ENCODE measurements at places on chromosomes 11 and 22. TPM values are rescaled to one million over a fixed set of nuclear protein-coding genes. Genes with fewer than 3 reads are reported as not detected.

IFITM10 gene
- 24.0 TPM for total RNA-seq

DNA sequence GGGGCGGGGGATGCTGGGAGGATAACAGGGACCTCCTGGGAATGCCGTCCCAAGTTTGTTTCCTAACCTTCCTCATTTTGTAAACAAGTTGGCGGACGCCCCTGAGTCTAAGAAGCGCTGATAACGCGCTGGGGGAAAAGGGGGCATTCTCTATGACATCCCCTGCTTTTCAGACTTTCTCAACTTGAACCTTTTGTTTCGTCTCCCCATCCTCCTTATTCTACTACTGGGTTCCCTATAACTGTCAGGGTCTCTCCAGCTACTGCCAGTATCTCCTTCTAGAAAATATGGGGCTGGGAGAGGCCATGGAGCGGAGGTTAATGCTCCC is 654 bp downstream of the TMEM86A start:
- no peak for DNase-seq

DNA sequence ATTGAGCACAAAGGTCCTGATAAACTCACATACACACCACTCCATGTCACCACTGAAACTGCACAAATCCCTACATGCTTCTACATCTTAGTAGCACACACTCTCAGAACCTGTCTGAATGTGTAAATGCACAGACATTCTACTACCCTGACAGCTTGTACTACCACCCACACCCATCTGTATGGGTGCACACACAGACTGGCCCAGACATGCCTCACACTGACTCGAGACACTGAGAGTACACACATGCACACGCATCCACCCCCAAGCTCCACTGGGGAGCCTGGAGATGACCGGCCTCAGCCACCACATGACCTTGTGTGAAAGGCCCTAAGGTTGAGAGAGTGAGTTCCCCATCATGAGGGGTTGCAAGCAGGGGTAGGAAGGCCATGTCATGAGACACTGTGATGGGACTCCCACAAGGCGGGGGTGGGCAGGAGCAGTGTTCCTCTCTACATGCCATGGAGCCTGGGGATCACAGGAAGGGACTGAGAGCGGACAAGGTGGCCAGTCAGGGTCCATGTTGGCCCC is 28.1 kb downstream of the ARAP1 start:
- no peak for DNase-seq

GRCh38 chr11:120134931-120135228 is 3.0 kb downstream of the TRIM29 start:
- DNase-seq, result peak; percentile 79

GRCh38 chr11:85540181-85540580 is 87.0 kb downstream of the DLG2 start:
- no peak for DNase-seq

DNA sequence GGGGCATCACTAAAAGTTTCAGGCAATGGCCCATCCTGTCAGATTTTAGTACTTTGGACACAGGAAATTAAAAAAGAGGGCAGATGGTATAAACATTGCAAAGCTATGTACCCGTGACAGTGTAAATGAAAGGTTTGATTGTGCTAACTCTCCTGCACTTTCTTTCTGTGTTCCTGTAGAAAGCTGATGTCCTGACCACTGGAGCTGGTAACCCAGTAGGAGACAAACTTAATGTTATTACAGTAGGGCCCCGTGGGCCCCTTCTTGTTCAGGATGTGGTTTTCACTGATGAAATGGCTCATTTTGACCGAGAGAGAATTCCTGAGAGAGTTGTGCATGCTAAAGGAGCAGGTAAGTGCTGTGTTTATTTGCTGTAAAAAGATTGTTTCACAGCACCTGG is 10.3 kb downstream of the CAT start:
- no peak for DNase-seq

- DNase-seq, result no peak
Measured at GRCh38 chr22:36442506-36443197, 38.8 kb downstream of the TXN2 start.

DNA sequence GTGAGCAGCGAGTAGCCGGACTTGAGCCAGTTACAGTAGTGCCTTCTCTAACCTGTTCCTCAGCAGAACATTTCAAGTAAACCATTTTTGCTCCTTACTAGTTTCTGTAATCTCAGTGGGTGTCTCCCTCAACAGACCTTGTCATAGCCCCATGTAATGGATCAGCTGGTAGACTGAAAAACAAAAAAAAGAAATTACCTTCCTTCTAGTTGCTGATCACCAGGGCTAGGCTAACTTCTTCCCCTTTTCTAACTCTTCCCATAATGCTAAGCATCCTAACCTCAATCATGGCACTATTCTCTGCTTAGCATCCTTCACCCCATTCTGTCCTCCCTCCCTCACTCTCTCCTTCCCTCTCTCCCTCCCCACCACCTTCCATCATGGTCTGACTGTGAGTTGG is 35.8 kb upstream of the CBX6 start:
- no peak for DNase-seq

- DNase-seq, result peak; percentile 87
Measured at GRCh38 chr11:78715639-78716311, 141.1 kb upstream of the NARS2 start.

DNA sequence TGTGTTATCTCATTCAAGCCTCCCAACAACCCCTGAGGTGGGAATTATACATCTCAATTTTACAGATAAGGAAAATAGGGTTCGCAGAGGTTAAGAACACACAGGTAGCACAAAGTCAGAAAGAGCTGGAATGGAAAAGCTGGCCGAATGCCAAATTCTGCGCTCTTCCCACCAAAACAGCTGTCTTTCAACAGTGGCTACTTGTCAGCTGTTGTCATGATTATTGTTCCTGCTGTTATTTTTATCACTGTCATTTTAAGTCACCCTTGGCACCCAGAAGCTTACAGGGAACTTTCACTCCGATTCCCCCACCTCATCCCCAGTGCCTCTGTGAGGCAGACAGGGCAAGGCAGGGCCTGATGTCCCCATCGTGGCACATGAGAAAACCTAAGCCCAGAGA is 74.5 kb upstream of the CSNK2A3 start:
- no peak for DNase-seq

DNA sequence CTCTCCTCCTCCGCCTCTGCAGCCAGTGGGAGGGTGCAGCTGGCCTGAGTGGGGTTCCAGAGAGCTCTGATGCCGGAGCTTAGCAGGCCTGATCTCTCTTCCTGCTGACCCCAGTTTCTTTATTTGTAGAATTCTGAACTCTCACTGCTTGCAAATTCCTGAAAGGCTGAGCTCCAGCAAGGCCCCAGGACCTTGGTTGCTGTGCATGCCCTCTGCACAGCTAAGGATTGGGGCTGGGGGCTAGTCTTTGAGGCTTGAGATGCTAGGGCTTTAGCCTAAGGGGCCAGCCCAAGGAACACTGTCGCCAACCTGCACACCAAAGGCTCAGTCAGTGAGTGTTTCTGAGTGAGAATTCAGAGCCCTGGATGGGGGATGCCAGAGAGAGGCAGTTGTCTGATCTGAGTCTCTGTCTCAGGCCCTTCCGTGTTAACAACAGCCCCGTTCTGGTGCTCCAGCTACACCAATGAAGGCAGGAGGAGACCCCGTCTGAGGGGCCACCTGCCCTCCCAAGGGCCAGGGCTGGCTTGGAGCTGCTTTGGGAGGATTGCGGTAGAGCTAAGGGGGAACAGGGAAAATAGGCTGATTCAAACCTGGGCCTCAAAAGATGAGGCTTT is 106.0 kb upstream of the LMO1 start:
- no peak for DNase-seq

GRCh38 chr11:19199771-19200170 is 2.0 kb downstream of the CSRP3 start:
- DNase-seq, result no peak

DNA sequence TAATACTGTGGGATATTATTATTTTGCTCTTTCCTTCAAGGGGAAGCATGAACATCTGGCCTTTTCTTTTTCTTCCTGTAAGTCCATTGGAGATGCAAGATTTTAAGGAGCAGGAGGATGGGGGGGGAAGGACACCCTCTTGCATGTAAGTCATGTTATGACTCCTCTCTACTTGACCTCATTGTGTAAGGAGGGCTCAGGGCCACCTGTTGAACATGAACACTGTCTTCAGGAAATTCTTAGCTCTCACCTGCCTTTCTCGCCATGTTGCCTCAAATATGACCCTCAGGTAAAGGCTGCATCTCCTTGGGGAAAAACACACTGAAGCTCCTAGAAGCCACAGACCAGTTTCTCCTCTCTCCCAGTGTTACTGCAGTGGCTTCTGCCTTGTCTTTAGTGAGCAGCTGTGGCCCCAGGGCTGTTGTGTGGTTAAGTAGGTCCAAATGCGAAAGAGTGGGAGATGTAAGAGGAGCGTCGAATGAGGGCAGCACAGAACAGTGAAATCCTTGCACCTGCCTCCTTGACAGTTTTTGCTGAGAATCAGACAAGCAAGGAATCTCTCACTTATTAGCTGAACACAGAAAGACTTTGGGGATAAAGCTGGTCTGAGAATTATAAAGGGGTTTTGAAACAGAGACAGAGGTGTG is 1.3 kb upstream of the RAG1 start:
- no peak for DNase-seq

PLAAT4 gene
- total RNA-seq, result 8.5 TPM

GRCh38 chr11:67640021-67640757 is 626 bp upstream of the TBX10 start:
- peak; percentile 83 for DNase-seq

ZNRF3 gene
- 6.4 TPM for total RNA-seq

MMP3 gene
- total RNA-seq, result not detected

GRCh38 chr11:19614370-19614940 is 98.2 kb upstream of the NAV2 start:
- no peak for DNase-seq

OOSP2 gene
- not detected for total RNA-seq

GRCh38 chr11:4644233-4644632 is 451 bp downstream of the OR51E1 start:
- no peak for DNase-seq

- no peak for DNase-seq
Measured at GRCh38 chr11:66055021-66055420, 2.9 kb downstream of the SF3B2 start.

UPK2 gene
- 0.86 TPM for total RNA-seq

- DNase-seq, result peak; percentile 40
Measured at GRCh38 chr11:70063555-70063954, 14.6 kb upstream of the ANO1 start.

DNA sequence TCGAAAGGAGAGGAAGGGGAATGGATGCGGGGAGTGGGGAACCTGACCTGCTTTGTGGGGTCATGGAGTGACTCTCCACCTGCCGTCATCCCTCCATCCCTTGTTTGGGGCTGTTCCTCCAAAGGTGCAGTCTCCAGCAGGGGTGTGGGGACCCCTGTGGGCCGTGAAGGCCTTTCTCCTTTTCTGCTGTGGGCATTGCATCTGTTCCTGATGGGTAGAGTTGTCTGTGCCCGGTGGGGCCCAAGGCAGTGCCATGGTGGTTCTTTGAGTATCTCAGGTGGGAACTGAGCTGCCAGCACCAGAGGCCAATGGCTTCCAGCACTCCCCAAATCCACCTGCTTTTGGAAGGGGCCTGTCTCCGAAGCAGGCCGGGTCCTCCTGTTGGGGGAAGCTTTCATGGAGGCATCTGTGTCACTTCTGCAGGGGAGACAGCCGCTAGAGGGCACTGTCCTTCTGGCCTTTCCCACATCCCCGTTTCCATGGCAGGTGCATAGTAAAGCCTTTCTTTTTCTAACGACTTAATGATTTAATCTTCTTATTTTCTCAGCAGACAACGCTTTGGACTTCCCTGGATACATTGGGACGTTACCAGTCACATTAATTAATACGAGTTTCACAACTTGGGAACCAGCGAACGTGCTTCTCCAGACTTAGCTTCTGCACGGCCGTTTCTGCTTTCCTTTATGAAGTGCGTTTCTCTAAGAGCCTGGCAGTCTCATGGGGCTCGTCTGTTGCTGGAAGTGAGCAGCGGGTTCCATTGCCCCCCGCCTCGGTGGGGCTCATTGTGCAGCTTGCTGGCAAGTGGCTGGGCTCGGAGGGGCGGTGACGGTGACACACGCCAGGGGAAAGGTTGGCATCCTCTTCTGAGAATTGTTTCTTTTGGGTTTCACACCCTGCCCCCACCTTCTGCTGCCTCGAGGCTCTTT is 57.1 kb downstream of the PARVB start:
- DNase-seq, result peak; percentile 90

- DNase-seq, result no peak
Measured at GRCh38 chr11:67030976-67031375, 8.0 kb downstream of the SYT12 start.

KDM4D gene
- 0.81 TPM for total RNA-seq

CCDC188 gene
- total RNA-seq, result 0.56 TPM

GRCh38 chr11:11531131-11531908 is 90.5 kb downstream of the GALNT18 start:
- no peak for DNase-seq

- DNase-seq, result no peak
Measured at GRCh38 chr11:34259087-34259486, 98.7 kb downstream of the ABTB2 start.

Measured in osteocyte (in vitro differentiated cells).